ENCODE measurements at places on chromosomes 3 and 15.

- no peak for DNase-seq
These were observed 4.1 kb downstream of the TJP1 start for GRCh38 chr15:29818141-29818540.

DNA sequence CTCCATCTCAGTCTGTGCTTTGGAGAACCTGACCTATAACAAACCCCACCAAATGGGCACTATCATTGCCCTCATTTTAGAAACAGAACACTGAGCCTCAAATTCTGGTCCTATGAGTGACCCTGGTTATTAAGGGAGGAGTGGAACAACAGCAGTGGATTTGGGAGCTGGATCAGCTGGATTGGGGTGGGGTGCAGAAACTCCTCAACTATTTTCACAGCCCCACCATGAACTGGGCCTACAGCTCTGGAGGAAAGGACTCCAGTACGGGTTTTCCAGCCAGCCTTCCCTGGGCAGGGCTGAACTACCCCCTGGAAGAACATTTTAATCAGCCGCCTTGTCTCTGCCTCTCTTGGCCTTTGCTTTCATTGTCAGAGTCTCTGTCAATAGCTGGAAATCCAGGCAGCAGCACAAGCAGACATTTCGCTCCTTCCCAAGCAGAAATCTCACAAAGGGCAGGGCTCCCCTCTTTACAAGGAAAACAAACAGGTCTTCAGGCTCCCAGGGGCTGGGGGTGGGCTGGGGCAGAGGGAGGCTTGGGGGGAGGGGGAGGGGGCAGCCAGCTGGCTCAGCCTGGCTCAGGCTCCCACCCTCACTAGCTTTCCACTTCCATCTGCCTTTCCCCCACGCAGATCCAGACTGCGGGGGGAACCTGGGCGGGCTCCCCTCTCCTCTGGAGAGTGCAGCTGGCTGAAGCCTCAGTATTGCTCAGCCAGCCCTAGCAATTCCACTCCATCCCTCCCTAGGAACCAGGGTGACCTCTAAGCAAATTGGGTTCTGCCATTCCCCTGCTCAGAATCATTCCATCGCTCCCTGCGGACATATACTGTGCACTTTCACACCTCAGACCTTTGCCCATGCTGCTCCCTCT is 13.7 kb upstream of the TLE3 start:
- DNase-seq: no peak

DNA sequence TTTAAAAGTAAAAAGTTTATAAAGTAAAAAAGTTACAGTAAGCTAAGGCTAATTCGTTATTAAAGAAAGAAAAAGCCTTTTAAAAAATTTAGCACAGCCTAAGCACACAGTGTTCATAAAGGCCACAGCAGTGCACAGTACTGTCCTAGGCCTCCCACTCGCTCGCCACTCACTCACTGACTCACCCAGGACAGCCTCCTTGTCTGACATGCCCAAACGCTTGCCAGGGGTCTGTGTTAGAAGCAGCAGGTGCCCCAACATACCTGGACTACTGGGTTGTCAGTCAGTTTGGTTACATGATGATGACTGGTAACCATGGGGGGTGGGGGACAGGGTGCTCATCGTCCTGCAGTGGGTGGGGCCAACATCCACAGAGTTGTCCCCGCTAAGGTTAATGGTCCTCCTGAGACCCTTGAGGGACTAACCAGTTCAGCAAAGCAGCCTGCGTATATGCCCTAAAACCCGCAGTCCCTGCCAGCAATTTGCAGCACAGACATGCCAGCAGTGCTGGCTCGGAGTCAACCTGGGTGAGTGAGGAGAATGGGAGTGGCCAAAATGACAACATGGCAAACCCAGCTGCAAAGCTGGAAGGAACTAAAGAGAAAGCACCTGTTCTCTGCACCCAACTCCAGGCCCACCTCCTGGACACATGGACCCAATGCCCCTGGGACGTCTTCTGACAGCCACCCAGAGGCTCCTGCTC is 49.2 kb downstream of the CYFIP1 start:
- no peak for DNase-seq

DNA sequence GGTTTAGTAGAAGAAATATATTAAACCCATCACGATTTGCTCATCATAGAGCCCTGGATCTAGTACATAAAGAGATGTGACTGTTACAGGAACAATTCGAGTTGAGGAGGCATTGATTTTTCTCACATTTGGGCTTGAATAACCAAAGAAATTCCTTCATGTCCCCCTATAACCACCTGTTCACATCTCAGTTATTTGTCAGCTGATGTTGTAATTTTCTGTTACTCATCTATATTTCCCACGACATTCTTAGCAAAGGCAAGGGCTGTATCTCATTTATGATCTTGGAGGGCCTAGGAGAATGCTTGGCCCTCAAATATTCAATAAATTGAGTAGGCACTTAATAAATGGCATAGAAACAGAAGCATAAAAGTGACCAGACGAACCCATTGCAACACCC is 36.4 kb upstream of the GYG1 start:
- no peak for DNase-seq

- DNase-seq: no peak
These were observed 36.3 kb downstream of the KBTBD8 start for GRCh38 chr3:67034371-67034770.

DNA sequence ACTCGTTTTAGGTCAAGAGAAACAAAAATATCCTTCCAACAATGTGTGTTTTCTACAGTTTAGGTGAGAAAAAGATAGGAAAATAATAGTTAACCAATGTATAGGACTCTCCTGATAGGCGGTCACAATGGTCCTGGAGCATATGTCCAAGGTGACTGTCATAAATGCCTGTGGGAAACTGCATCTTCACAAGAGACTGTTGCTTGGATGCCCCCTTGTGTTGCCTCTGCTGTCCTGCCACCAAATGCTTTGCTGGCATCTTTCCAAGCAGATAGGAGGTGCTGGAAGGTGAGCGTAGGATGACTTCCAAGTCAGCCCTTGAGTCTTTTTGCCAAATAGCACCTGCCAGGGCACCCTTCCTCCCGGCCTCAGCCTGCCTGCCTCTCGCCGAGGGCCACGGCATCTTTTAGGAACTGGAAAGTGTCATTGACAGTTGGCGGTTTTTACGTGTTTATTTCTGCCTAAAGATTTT is 24.1 kb upstream of the SACM1L start:
- peak; percentile 55 for DNase-seq

- DNase-seq: no peak
These were observed 25.7 kb downstream of the GJD2 start for GRCh38 chr15:34729056-34729455.

- no peak for DNase-seq
These were observed 686.3 kb downstream of the NTRK3 start for GRCh38 chr15:87570206-87570605.

DNA sequence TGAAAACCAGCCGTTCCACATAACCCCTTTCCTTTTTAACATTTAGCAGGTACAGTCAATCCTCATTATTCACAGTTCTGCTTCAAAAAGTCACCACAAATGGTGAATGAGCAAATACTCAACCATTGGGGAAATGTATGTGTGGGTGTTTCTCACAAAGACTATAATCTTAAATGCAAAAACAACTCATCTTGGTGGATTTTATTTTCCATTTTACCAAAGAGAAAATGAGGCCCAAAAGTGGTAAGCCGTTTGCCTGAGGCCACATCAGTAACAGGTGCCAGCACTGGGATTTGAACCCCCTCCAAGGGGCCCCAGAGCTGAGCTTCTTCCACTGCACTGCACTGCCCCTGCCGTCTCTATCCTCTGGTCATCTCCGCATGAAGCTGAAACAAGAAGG is 208.8 kb downstream of the OSBPL10 start:
- DNase-seq: no peak

- no peak for DNase-seq
These were observed 625 bp upstream of the RBM15B start for GRCh38 chr3:51390246-51391074.

DNA sequence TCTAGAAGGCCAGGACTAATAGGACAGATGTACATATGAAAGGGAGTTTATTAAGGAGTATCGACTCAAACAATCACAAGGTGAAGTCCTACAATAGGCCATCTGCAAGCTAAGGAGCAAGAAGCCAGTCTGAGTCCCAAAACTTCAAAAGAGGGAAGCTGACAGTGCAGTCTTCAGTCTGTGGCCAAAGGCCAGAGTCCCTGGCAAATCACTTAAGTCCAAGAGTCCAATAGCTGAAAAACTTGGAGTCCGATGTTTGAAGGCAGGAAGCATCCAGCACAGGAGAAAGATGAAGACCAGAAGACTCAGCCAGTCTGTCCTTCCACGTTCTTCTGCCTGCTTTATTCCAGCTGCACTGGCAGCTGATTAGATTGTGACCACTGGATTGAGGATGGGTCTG is 11.1 kb upstream of the CELF6 start:
- no peak for DNase-seq

DNA sequence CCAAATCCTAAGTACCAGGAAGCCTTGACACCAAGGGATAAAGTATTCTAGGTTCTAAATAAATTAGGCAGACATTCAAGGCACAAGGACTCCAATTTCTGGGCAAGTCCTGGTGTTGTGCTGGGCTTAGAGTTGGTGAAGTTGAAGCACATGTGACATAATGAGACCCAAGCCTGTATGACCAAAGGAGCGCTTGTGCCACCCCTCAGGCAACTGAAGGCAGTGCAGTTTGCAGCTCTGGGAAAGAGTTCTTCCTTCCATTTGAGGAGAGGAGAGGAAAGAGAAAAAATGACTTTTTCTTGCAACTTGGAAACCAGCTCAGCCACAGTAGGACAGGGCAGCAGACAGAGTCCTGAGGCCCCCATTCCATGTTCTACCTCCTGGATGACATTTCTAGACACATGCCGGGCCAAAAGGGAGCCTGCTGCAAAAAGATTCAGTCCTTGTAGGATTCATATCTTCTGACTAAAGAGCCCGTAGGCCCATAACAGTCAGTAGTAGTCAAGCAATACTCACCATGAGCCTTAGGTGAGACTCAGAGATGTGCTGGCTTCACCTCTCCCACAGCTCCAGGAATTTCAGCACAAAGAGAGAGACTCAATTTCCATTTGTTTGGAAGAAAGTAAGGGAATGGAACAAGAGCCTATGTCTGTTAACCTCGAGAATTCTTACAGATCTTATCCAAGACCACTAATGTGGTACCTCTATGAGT is 588.8 kb upstream of the BCHE start:
- no peak for DNase-seq

DNA sequence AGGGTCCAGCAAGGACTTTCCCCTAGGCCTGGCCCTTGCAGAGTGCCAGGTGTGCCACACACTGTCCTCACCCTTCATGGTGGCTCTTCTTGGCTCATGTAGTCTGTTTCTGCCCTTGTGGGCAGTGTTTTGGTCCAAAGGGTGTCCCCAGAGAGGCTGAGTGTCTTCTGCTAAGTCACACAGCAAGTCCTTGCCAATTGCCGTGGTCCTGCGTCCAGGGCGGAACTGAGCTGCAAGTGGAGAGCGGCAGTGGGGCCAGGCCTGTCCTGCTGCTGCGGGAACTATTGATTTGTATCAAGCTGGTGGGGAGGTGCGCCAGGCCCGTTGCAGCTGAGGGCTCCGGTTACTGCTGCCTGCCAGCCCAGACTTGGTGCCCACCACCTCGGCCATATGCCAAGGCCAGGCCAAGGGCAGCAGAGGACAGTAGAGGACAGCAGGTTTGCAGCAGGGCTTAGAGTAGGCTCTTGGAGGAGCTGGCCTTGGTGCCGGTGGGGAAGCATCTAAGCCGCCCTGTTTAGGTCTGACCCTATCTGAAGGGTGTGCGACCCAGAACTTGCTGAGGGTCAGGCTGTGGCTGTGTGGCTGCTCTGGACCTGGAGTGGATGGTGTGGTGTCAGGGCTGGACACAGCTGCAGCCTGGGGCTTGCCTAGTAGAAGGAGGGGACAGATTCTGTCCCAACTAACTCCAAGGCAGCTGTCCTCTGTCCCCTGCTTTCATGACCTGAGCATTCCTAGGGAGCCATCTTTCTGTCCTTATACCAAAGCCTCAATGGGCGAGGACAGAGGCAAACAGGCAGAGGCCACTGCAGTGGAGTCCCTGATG is 4.5 kb downstream of the AMIGO3 start:
- DNase-seq: no peak

- DNase-seq: no peak
These were observed 192.1 kb upstream of the EOMES start for GRCh38 chr3:27914199-27914598.

DNA sequence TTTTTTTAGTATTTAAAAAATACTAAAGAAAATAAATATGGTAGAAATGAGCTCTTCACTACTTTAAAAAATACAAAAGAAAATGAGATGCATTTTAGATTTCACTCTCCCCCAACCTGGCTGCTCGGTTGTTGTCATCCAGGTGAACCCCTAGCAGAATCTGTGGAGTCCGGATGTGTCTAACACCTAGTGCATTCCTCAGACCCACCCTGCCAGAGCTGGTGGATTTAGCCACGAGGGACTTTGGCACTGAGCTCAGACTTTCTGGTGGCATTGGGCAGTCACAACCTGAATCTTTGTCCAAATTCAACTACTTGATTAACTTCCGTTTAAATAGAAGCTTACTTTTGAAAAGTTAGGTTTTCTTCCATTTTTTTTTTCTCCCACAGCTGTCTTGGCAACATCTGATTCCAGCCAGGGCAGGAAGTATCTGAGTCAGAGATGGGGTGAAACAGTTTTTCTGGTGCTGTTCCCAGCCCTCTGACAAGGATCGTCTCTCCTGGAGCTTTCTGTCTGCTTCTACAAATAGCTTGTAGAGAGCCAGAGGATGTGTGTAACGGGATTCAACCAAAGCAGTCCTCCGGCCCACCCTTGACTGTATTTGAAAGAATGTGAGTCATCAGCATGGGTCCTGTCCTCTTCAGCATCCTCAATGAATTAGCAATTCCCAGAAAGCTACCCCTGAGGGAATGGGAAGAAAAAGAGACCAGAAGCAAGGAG is 301.8 kb upstream of the MCTP2 start:
- no peak for DNase-seq

GRCh38 chr3:39124876-39125840 is 17.7 kb downstream of the TTC21A start:
- DNase-seq: no peak

- DNase-seq: no peak
These were observed 14.4 kb downstream of the TM4SF1 start for GRCh38 chr3:149363053-149363452.

GRCh38 chr3:183272791-183273190 is 19.7 kb downstream of the B3GNT5 start:
- no peak for DNase-seq

DNA sequence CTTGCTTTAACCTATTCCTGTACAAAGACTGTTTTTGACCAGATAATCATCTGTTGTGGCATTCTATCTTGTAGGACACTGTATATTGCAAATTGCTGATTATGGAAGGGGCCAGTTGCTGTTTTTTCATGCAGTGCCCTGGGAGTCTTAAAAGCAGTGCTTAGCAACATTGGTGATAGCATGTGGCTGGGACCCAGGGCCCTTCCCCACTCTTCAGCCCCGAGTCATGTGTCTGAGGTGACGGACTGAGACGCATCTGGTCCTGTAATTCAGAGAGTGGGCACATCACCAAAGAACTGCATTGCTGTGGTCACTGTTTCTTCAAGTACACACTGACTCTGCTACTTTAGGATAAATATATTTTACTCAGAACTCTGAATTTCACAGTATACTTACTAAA is 63.4 kb downstream of the SNRK start:
- DNase-seq: no peak

DNA sequence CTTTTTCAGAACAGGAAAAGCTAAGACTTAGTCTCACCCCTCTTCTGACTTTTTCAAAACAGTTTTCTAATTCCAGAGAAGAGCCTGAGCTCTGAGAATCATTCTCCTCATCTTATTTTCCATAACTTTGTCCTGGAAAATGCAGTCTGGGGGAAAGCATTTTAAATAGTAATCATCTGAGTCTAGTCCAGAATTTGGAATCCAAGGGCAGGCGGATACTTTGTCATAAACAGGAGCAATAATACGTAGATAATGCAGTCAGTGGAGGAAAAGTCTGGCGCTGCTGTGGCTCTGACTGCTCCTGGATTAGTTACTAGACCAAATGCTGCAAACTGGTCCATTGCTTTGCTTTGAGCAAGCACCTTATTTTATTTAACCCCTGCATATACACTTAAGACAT is 285.0 kb downstream of the THSD4 start:
- no peak for DNase-seq

Data from activated naive CD4-positive, alpha-beta T cell treated with Interleukin-2 at 50 U/mL for 16 hours (primary cell).